ENCODE measurements at places on chromosomes 6 and 20.

DNA sequence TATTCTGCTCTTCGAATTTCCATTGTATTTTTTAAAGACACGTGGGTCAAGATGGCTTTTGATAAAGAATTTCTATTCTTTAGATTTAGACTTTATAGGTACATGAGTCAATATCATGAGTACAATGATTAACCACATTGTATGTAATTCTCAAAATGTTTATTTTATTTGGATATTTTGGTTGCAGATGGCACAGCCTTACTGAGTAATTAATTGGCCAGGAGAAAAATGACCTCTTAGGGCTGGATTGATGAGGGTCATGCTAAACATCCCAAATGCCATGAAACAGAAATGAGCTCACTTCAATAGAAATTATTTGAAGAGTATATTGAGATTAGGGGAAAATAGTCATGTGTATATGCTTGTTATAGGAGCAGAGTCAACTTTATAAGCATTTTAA, 131.2 kb upstream of the CCN2 start:
- DNase-seq, result no peak

DNA sequence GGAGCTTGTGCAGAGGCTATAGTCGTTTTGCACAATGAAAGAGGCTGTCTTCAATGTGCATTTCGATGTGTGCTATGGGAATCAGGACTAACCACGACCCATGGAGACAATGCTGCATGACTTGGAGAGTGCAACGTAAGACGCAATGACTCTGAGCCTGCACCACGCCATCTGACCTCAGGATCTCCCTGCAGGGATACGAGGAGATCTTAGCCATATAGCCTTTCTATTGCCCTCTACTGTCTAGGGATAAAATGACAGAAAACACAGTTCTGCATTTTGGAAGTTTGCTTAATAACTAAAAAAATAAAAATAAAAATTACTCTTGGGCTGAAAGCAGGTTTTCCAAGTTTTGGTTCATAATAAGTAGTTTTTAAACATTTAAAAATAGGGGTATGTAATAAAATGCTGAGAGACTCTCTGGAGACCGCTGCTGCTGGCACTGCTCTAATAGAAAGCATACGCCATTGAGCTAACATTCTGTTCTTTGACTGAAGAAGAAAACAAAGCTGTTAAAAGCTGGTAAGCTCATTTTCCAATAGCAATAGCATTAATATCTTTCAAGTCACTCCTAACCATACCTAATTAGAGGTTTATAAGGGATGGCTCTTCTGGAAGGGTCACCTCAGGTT, 87.2 kb downstream of the PDE7B start:
- DNase-seq, result peak; percentile 72

GRCh38 chr20:840858-841567, 7.5 kb downstream of the FAM110A start:
- no peak for DNase-seq

- no peak for DNase-seq
These were observed 217.2 kb downstream of the LAMA2 start for GRCh38 chr6:129100164-129100563.

DNA sequence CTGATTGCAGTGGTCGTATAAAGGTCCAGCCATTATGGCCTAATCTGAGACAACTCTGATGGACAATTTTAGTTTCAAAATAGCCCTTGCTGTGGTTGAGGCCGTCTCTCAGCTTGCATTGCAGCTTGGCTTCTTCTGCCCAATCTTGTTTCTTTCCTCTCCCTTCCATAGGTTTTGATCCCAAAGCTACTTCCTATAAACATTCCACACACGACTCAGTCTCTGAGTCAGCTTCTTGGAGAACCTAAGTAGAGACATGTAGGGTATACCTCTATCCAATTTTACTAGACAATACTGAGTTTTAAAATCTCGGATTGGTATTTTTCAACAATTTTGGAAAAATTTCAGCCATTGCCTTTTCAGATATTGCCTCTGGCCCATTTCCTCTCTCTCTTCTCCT, 13.4 kb downstream of the IYD start:
- peak; percentile 69 for DNase-seq

GRCh38 chr6:36822506-36823269, 16.6 kb downstream of the CPNE5 start:
- DNase-seq, result no peak

DNA sequence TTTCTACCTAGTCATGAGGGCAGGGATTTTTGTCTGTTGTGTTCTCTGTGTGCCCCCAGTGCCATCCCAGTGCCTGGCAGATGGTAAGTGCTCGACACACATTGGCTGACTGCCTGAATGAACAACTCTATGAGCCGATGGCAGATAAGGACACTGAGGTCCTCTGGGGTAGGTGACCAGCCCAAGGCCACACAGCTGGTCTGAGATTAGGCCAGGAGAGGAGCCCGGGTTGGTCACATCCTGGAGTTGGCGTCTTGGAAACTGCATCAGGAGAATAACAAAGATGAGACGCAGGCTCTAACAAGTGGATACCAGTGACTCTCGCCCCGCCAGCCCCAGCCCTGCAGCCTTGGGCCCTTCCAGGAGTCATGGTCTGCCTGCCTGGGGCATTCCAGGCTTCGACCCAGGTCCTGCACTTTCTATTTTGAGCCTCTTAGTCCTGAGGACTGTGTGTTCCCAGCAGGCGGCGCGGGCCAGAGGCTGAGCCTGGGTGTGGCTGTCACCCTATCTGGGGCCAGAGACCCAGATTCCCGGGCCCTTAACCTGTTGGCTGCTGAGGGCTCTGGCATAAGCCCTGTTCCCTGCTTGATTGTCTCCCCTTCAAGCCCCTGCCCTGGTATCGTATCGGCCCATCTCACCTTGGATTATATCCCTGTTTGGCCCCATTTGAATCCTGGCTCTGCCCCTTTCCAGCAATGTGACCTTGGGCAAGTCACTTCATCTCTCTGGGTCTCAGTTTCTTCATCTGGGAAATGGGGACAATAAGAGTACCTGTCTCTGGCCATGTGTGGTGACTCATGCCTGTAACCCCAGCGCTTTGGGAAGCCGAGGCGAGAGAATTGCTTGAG, 88.3 kb downstream of the CEBPB start:
- DNase-seq, result no peak

GRCh38 chr6:19309661-19310060, 527.5 kb upstream of the ID4 start:
- no peak for DNase-seq

- DNase-seq, result peak; percentile 45
These were observed 483.4 kb upstream of the FLRT3 start for GRCh38 chr20:14820771-14821170.

DNA sequence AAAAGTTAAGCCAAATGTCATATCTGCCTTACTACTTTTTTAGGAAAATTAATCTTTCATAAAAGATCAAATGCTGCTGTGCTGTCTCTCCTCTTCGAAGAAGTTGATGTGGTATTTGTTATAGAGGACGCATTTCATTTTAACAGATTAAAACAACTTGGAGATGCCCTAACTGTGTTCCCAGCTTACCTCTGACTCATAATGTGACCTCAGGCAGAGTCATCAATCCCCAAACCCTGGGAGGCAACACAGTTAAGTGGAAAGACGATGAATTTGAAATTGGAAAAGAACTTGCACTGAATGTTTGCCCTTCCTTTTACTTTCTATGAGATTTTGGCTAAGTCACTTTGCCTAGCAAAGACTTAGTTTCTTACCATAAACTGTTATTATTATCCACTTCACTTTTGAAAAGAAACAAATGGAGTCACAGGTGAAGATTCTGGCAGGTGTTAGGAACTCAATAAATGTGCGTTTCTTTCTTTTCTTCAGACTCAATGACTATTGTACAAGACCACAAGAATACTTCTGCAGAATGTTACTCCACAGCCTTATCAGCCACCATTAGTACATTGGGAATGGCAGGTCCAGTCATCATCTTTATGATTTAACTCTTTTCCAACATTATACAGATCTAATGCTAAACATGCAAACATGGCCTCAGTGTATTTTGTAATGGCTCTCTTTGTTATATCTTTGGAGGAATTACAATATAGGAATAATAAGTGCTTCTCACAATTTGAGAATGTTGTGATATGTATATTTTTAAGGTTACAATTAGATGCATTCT, 102.6 kb downstream of the COL21A1 start:
- peak; percentile 88 for DNase-seq

DNA sequence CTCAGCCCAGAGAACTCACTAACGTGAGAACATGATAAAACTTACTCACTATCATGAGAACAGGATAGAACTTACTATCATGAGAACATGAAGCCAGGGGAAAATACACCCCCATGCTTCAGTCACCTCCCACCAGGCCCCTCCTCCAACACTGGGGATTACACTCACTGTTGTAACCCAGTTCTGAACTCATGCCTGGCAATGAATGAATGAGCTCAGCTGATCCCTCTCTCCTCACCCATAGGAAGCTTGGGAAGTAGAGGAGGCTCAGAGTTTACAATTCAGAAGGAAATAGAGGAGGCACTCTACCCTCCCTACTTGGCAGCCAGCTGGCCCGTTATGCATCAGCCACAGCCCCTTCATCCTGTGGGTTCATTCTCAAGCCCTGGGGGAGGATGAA, 102.5 kb downstream of the EYA2 start:
- DNase-seq, result no peak
